ENCODE measurements at places on chromosomes 4 and X.

DNA sequence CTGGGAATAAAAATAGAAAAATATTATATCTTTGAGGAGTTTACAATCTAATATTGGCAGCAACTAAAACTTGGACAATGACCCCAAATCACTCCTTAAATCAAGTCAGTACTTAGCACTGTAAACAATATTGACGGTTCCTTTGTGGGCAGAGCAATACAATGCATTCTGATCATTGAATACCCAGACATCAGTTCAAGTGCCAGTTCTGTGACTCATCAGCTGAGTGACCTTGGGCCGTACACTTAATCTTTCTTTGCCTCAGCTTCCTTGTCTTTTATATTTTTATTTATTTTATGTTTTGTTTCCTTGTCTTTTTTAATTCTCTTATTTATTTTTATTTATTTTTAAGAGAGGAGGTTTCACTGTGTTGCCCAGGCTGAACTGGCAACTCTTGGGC is 112.2 kb upstream of the ANXA3 start:
- DNase-seq, result no peak

GRCh38 chrX:10722851-10723250 is 102.5 kb upstream of the MID1 start:
- no peak for DNase-seq

DNA sequence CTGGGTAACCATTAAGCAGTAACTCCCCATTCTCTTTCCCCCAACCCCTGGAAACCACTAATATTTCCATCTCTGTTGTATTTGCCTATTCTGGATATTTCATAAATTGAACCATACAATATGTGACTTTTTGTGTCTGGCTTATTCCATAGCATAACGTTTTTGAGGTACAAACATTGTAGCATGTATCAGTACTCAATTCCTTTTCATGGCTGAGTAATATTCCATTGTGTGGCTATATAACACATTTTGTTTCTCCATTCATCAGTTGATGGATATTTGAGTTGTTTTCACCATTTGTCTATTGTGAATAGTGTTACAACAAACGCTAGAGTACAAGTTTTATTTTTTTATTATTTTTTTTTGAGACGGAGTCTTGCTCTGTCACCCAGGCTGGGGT is 55.0 kb upstream of the MORC4 start:
- DNase-seq, result no peak

GRCh38 chrX:120428309-120428708 is 40.8 kb downstream of the LAMP2 start:
- DNase-seq, result no peak

- DNase-seq, result no peak
Observed at GRCh38 chrX:46376246-46376885, 168.9 kb downstream of the ZNF674 start.

- no peak for DNase-seq
Observed at GRCh38 chr4:8586671-8587468, 5.7 kb upstream of the CPZ start.

DNA sequence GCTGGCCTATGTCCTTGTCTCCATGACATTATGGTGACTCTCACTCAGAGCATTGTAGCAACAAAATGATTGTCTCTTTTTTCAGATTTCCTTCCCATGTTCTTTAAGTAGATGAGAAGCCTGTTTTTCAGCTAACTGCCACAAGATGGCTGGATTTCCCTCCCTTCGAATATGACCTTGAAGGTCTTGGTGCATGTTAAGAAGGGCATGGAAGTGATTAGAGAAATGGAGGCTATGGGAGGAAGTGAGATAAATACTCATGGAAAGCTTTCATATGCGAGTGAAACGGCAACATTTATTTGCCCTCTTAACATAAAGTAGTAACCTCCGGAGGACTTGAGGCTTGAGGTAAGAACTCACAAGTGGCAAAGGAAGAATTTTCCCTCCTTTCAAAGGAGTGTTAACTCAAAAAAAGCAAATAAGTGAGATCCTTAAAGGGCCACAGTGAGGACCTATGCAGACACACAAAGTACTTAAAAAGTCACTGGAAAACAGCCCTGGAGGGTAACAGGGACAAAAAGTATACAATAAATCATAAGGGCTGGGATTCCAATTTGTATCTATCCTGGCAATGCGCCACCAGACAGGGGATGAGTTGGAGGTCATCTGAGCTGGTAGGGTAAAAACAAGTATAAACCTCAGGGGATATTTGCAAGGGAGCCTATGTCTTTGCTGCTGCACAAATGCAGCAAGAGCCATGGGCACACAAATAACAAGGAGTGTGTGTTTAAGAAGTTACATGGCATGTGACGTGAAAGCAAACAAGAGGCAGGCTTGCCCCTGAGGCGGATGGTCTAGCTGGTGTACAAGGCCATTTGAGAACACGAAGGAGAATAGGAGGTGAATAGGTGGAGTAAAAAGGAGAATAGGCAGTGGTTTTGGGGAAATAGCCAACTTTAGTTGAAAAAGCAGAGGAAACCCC is 96.2 kb downstream of the CPE start:
- DNase-seq, result no peak

GRCh38 chr4:94304365-94304971 is 38.2 kb downstream of the HPGDS start:
- DNase-seq, result no peak

DNA sequence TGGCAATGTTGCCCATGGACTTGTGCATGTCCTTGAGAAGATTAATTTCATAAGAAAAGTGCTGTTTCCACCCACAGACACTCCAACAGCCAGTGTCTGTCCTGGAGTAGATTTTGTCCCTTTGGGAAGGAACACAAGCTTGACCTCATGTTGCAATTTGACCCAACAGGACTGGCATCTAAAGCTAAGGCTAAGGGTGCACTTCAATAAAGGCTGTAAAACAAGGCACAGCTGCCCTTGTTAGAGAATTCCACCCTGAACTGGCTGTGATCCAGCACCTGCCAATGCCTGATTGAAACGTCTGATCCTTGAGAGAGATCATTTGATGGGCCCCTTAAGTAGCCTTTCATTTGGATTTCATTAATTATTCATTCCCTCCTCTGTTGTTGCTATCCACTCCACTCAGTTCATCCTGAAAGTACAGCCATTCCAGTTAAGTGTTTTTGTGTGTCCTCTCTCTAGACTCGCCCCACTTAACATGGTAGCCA is 56.2 kb downstream of the CD99L2 start:
- DNase-seq, result no peak

- DNase-seq, result no peak
Observed at GRCh38 chr4:75429208-75429607, 85.0 kb downstream of the RCHY1 start.

DNA sequence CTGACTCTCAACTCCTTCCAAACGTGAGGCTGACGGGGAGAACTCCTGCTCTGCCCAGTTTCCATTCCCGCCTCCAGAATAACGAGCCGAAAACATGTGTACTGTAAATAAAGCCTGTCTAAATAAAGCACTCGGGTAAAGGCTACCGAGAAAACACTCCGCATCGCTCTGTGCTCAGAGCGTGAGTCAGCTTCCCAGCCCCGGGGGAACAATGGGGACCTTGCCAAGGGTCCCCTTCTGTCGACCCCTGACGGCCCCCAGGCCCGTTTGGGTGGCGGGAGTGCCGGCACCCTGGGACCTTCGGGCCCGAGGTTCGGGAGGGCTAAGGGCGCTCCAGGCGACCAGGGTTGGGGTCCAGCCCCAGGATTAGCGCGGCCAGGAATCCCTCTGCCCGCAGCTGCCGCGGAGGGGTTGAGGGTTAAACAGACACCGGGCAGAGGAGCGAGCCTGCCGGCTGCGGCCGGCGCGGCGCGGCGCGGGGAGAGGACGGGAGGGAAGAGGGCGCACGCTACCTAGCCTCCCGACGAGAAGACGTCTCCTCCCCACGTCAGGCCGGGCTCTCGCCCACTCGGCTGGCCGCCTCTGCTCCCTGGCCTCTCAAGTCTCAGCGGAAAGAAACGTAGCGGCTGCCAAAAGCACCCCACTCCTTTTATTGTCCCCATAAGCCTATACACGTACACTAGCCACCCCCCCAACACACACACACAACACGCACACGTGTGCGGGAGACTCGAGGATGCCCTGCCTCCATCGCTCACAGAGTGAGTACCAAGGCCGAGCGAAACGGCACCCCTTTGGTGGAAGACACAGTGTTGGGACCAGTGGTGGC is 85.5 kb downstream of the BCOR start:
- no peak for DNase-seq

DNA sequence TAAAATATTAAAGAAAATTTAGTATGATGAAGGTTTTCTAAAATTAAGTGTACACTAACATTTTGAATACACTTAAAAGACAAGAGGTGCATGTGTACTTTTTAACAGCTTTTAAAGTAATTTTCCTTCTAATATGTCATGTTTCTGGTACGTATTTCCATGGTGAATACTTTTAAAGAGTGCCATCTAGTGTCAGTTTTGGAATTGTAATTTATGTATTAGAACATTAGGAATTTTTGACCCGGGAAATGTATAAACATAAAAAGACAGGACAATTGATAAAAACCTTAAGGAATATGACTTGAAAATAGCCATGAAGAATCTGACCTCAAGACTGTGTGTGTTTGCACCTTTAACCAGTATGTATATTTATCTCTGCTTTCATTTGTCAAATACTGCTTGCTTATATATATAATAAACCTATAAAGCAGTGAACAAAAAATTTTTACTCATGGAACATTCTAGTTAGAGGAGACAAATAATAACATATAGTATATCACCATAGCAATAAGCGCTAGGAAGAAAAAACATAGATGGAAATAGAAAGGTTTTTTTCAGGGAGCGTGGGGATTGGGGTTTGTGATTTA is 7.2 kb downstream of the GSTCD start:
- no peak for DNase-seq

DNA sequence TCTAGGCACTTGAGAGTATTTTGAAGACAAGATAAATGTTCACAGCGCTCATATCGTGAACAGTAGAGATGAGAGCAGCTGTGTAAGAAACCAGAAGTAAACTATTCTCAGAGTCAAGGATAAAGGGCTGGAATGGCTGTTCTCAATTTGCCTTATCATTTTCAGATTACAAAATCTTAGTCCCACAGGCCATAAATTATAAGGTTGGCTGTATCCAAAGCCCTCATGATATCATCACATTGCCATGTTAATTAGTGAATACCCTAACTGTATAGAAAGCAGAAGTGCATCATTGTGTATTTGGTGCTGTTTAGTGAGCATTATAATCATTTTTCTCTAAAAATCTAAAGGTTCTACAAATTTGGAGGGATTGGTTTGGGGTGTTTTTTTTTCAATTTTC is 168.9 kb upstream of the EDNRA start:
- DNase-seq, result no peak

DNA sequence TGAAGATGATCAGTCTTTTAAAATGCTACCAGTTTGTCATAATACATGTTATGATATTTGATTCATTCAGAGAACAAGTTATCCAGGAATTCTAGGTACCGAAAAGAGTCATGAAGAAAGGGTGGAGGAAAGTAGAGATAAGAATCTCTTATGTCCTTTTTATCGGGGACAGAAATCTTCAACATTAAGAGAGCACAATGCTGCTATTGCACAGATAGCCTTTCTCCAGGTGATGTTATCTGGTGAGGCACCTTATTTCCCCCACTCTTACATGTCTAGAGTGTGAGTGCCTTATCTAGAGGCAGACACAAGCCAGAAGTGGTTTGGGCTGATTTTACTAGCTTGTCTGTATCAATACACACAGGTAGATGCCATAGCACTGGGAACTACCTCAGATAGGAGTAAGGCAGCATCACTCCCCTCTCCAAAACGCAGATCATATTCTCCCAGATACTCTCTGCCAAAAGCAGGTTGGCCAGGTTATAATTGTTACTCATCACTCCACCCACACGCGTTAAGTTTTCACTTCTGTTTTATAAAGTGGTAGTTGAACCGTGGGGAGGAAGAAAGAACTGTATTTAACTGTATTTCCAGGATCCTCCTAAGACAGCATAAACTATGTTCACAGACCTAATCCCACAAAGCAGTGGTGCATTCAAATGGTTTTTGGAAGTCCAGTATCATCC is 38.4 kb downstream of the AREG start:
- DNase-seq, result no peak

GRCh38 chr4:37754410-37755185 is 68.4 kb upstream of the RELL1 start:
- no peak for DNase-seq

DNA sequence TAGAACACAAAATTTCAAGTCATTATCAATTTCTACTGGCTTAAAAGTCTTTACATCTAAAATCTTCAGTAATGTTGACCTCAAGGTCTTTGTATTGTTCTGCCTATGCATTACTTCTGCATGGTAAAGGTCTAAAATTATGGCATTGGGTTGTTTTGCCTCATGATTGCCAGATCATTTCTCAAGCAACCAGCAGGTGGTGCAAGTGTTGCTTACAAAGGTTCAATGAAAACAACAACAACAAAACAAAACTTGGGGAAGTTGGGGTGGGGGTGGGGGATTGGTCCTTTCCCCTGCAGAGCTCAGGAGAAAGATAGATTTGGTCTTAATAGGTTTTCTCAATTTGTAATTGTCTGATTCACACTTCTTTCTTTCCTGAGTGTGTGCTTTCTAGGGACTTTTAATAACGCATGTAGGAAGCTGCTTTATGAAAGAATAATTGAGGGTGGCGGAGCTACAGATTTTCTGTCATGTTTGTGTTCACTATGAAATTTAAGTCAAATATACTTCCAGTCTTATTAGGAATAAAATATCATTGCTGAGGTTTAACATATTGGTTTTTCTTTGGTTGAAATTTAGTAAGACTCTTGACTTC is 145.1 kb downstream of the COL4A5 start:
- no peak for DNase-seq

- no peak for DNase-seq
Observed at GRCh38 chrX:130110379-130111219, at the start of gene ELF4. TSS of gene ELF4 (minus strand) at chrX:130110497. CDS start at chrX:130081330, 29,167 bp downstream.

GRCh38 chr4:160235285-160235684 is 1132.4 kb downstream of the RAPGEF2 start:
- DNase-seq, result no peak

GRCh38 chr4:119692001-119692400 is 63.4 kb upstream of the PDE5A start:
- DNase-seq, result no peak

GRCh38 chr4:128516301-128516969 is 228.8 kb upstream of the PGRMC2 start:
- DNase-seq, result no peak

GRCh38 chr4:94575652-94576051 is 123.9 kb downstream of the PDLIM5 start:
- no peak for DNase-seq

DNA sequence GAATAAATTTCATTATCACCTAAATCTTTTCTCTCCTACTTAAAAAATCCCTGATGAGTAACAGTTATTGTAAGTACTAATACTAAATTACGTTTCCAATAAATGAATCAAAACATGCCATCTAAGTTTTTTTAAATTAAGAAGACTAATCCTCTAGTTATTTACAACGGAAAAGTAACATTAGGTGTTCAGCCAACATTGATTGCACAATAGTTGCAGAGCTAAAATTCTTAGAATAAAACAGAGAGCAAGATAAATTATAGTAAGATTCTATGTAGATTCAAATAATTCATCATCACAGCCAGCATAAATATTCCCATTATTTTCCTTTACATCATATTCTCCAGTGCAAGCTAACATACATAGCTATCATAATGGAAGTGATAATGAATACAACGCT is 139.2 kb downstream of the HDX start:
- DNase-seq, result no peak

Measured in activated CD4-positive, CD25-positive, alpha-beta regulatory T cell treated with anti-CD3 and anti-CD28 coated beads, Interleukin-2, amount 50 U/mL, for 16 hours (primary cell).